ENCODE measurements at places on chromosomes 3 and 15.

- no peak for DNase-seq
These were observed 99.2 kb upstream of the LRRN1 start for GRCh38 chr3:3699816-3700633.

DNA sequence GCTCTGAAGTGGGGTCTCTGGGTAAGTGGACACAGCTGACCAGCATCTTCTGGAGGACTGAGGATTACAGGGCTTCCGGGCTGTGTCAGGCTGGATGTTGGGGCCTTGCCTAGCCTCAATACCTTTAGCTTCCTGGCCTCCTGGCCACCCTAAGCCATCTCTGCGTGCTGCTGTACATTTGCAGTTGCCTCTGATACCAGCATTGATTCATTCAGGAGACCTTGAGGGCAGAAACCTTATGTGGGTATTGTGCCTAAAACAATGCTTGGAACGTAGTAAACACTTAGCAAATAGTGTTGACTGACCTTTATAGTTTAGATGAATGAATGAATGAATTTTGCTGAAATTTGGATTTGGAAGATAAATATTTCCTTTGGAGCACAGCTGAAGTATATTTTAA lies 97.0 kb downstream of the FLNB start:
- no peak for DNase-seq

DNA sequence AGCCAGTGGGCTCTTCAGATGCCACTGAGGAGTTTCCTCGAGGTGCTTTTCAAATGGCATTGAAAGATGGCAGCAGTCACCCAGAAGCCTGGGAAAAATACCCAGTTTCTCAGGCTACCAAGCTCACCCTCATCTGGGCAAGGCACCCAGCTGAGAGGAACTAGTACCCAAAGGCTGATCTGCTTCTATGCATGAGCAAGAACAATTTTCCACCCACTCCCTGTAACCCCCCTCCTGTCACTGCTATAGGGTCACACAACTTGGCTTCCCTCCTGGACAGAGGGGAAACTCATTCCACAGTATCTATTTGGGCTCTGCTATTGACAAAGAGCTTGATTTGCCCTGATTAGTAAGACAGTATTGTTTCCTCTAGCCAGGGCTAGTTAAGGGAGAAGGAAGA lies 31.9 kb downstream of the THRB start:
- DNase-seq = no peak

DNA sequence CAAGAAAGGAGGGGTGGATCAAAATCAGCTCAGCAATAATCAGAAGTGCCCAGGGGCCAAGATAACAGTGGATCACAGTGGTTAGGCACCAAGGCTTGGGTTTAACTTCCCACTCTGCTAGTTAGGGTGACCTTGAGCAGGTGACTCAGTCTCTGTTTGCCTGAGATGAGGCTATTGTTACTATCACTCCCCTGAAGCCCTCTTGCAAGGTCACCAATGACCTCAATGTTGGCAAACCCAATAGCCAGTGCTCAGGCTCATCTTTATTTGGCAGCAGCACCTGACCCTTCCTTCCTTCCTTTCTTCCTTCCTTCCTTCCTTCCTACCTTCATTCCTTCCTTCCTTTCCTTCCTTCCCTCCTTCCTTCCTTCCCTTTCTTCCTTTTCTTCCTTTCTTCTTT lies 102.4 kb upstream of the HACD2 start:
- no peak for DNase-seq

DNA sequence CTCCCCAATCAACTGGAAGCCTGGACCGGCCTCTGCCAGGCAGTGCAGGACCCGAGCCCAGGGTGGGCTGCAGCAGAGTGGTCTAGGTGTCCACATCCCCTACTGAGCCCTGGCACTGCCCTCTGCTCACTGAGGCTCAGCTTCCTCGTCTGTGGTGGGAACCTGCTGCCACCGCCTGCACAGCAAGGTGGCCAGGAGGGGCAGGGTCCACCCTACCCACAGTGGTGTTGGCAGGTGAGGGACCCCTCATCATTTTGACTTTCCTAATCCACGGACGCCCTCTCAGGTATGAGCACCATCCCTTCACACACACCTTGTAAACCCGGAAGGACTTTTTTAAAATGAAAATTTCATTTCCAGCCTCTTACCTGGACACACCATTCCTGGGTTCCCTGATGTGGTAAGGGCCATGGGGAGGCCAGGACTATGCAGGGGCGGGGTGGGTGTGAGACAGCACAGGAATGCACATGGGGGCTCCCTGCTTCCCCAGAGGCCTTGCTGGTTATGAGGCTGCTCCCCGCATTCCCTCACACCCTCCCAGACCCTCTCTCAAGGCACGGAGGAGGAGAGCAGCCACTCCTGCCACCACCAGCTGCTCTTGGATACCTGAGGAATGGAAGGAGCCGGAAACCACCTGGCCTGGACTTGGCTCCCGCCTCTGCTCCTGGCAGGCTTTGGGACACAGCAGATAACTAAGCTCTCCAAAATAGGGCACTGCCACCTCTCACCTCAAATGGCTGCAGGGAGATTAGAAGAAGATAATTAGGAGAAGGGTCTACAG lies 185.9 kb upstream of the TPM1 start:
- DNase-seq = no peak

DNA sequence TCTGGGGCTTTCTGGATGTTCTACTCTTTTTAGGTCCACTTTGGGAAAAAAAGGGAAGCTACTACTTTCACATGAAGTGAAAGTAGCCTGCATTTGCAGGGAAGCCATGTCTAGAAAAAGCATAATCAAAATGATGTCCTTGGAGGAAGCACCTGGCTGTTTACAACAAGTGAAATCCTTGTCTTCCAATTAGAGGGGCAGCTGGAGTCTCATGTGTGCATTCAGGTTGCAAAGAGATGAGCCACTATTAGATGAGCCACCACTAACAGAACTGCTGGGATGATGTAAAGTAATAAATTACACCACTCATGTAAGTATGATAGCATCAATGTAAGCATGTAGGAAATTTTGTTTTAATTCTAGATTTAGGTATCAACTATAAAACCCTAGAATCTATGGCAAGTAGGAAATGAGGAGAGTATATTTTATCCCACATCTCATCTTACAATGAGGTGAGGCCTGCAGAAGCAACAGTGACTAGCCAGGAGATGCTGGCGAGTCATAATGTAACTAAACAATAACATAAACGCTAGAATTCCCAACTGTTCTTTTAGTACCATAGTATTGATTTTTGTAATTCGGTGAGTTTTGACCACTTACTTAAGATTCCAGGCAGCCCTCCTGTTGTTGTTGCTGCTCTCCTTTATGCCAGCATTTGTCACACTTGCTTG lies 75.9 kb downstream of the TMEM108 start:
- DNase-seq = no peak

GRCh38 chr3:183583331-183584245 lies 28.1 kb upstream of the KLHL6 start:
- no peak for DNase-seq

- DNase-seq = no peak
These were observed 309.8 kb upstream of the LRRC3B start for GRCh38 chr3:26312816-26313215.

DNA sequence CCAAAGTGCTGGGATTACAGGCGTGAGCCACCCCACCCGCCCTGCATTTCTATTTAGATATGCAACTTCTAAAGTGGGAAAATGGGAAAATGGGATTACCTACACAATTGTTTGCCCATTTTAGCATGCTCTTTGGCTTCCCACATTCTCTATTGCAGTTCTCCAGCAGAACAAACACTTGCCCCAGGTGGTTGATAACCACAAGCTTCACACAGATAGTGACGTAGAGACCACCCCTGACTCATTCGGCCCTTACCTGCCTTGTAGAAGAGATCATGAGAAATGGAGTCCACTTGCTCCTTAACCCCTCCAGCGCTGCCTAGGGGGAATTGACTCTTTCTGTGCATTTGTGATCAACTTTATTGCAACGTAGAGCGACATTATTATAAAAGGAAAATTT lies 83.2 kb upstream of the RAP2B start:
- no peak for DNase-seq

- no peak for DNase-seq
These were observed 61.8 kb downstream of the MBNL1 start for GRCh38 chr3:152330559-152330958.

- DNase-seq = peak; percentile 26
These were observed 22.0 kb upstream of the DOCK3 start for GRCh38 chr3:50652709-50653108.

GRCh38 chr3:73342077-73342476 lies 280.6 kb downstream of the EBLN2 start:
- no peak for DNase-seq

- no peak for DNase-seq
These were observed 17.5 kb downstream of the PLA2G4F start for GRCh38 chr15:42138968-42139386.

DNA sequence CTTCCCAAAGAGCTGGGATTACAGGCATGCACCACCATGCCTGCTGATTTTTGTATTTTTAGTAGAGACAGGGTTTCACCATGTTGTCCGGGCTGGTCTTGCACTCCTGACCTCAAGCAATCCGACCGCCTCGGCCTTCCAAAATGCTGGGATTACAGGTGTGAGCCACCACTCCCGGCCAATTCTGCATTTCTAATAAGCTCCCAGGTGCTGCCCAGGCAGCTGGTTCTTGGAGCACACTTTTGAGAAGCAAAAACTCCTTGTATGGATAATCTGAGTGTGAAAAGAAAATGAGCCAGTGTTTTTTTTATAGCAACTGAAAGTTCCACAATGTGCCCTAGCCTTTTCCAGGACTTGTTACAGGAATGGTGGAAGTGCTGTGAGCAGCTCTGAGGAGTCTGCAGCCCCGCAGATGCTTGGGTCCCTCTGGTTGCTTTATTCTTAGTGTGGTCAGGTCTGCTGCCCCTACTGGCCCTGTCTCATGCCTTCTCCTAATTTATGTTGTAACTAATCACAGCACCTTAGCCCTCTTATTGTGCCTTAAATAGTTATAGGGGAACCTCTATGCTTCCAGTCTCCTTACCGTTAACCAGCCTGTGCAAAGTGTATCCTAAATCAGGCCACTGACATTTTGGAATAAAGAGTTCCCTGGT lies 13.5 kb upstream of the KCNAB1 start:
- DNase-seq = no peak

DNA sequence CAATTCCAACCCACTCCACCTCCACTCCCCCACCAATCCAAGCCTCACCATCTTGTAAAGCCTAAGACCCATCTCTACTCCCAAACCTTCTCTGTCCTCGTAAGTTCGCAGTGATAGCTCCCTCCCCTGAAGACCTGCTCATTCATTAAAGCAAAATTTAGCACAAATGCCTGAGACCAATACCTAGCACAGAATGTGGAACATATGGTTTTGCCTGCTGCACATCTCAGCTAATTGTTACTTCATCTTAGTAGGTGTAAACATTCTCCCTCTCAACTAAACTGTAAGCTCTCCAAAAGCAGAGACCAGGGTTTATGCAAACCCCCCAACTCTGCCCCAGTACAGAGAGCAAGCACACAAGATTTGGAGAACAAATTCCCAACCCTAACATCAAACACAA lies 20.5 kb downstream of the DCLK3 start:
- DNase-seq = no peak

DNA sequence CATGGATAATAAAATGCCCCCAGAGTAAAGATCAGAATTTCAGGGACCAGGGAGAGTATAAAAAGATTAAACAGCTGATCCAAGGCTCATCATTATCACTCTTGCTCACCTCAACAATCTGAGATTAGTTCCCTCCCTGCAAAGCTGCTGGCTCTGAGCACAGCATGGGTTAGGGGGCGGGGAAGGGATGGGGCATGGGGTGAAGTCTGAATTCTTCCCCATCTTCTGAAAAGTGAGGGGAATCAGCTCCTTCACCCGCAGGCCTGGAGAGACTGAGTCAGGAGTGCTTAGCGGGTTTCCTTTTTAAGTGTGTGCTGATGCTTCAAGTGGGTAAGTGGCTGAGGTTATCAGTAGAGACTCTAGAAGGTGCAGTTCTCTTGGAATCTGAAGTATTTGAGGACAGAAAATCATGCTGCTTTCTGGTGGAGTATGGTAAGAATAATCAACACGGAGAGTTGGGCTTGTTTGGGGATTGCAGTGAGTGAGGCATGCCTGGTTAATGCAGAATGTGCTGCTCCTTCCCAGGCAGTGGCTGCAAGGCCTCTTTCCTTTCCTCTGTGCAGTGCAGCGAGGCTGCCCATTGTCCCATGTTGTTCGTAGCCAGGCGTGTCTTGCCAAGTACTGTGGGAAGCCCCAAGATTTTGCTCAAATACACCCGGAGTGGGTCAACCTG lies 59.2 kb upstream of the TRAK1 start:
- no peak for DNase-seq

DNA sequence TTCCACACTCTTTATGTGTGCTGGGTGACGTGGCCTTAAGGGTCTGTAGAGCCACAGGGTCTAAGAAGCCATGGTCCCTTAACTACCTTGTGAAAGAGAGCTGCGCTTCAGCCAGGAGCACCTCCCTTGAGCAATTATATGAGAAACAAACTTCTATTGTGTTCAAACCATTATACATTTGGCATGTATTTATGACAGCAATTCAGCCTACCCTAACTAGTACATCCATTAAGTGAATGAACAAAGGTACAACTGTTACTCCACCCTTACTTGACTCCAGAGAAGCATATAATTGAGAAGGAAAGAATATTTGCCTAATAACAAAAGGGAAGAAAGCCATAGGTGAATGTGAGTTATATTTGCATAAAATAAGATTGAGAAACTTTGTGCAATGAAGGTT lies 69.8 kb upstream of the BOC start:
- no peak for DNase-seq

DNA sequence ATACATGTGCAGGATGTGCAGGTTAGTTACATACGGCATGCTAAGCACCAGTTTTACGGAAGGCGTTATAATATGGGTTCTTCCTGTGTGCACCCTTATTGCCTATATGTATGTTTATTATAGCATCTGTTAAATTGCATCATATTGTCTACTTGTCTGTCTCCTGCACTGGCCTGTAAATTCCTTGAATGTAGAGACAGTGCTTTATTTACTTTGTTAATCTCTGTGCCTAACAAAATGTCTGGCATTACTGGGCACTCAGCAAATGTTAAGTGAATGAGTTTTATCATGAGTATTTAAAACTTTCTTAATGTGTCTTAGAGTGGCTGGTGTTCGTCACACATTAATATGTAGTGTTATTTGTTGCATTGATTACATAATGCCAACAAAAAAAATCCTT lies 23.8 kb downstream of the MGA start:
- no peak for DNase-seq

- no peak for DNase-seq
These were observed 513.9 kb upstream of the CADM2 start for GRCh38 chr3:84444726-84445521.

- DNase-seq = no peak
These were observed 159.5 kb upstream of the LPP start for GRCh38 chr3:187994221-187995042.

DNA sequence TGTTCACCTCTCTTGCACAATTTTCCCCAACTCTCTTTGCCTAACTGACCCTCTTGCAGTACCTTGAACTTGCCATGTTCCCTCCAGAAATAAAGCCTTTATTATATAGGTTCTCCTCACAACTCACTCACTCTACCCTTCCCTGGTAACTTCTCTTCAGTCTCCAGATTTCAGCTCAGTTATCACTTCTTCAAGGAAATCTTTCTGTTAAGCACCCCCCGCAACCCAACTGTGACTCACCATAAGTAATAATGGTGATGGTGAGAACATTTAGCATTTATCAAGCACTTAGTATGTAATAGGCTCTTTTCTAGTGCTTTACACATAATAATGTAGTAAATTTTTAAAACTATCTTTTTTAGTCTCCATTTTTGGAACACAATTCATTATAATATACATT lies 8.1 kb upstream of the OR5K1 start:
- no peak for DNase-seq

All from stimulated activated CD4-positive, alpha-beta T cell treated with anti-CD3 and anti-CD28 coated beads, Interleukin-1b, Interleukin-23, amount 100 ng/mL, for 1 hour (primary cell).